ENCODE measurements at places on chromosomes 5 and 9. TPM values are rescaled to one million over a fixed set of nuclear protein-coding genes. Genes with fewer than 3 reads are reported as not detected.

The SNAPC4 gene
- 12.4 TPM for total RNA-seq

The FBXL7 gene
- total RNA-seq: 15.5 TPM

GRCh38 chr5:155983954-155984353, 343.0 kb upstream of the SGCD start:
- no peak overlapping the region for H3K27ac ChIP-seq
- H3K27me3 ChIP-seq: no peaks in the 10 kb centered on the region
- H3K4me1 ChIP-seq: no peaks in the 10 kb centered on the region
- no peaks in the 10 kb centered on the region for H3K36me3 ChIP-seq
- DNase-seq: no peak

- H3K27ac ChIP-seq: no peak overlapping the region
- peak; percentile 26 for DNase-seq
- H3K36me3 ChIP-seq: no peaks in the 10 kb centered on the region
- no peaks in the 10 kb centered on the region for H3K27me3 ChIP-seq
These were observed 84.0 kb upstream of the ARAP3 start for GRCh38 chr5:141765896-141766551.

The FAM78A gene
- total RNA-seq: 10.8 TPM

DNA sequence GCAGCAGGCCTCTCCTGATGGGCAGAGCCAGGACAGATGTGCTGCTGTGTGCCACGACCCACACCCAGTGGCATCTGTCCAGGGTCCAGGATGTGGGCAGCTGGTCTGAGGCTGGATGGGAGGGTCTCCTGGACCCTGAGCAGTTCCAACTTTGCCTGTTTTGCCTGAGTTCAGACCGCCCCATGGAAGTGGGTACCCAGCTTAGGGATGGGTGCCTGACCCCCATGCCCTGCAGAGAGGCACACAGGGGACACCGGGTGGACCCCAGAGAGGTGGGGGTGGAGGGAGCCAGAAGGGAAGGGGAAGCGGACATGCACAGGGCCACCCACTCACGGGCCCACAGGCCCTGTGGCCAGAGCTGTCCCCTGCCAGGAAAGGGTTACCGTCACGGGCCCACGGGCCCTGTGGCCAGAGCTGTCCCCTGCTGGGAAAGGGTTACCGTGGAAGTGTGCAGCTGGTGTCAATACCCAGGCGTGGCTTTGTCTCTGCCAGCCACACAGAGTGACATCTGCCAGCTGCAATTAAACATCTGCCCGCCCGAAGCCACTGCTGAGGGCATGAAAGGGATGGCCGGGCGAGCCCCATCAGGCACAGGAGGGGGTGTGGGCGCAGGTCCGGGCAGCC, 50.0 kb downstream of the NACC2 start:
- no peaks in the 10 kb centered on the region for H3K36me3 ChIP-seq
- H3K4me3 ChIP-seq: no peak overlapping the region
- H3K27me3 ChIP-seq: no peaks in the 10 kb centered on the region
- peak overlapping the region; percentile 23 for H3K27ac ChIP-seq
- no peak for DNase-seq
- H3K4me1 ChIP-seq: no peaks in the 10 kb centered on the region

The C9 gene
- total RNA-seq: not detected

The GABRP gene
- total RNA-seq: 0.89 TPM

The FAM81B gene
- 13.7 TPM for total RNA-seq

DNA sequence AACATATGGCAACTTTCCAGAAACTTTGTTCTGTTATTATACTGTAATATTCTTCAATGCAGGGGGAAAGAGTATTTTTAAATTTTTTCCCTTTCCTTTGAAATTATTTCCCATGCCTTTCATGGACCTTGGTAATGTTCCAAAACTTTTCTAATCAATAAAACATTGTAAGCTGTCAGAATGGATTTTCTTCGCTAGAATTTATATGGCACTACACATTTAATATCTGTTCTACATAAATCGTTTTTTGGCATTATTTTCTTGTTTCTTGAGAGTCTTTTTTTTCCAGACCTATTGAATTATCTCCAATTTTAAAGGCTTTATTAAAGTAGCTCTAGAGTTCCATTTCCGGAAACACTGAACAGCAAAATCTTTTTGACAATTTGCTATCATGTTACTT, 249.0 kb downstream of the TMEM167A start:
- peaks cover 9% of the 10 kb centered on the region for H3K4me1 ChIP-seq
- no peak overlapping the region for H3K4me3 ChIP-seq

The GAS1 gene
- 13.5 TPM for total RNA-seq

- no peak overlapping the region for H3K27ac ChIP-seq
- peak; percentile 14 for DNase-seq
- peaks cover 2% of the 10 kb centered on the region for H3K4me1 ChIP-seq
- H3K36me3 ChIP-seq: peaks cover 9% of the 10 kb centered on the region
- H3K27me3 ChIP-seq: no peaks in the 10 kb centered on the region
These were observed 144.3 kb upstream of the DHFR start for GRCh38 chr5:80799041-80799440.

DNA sequence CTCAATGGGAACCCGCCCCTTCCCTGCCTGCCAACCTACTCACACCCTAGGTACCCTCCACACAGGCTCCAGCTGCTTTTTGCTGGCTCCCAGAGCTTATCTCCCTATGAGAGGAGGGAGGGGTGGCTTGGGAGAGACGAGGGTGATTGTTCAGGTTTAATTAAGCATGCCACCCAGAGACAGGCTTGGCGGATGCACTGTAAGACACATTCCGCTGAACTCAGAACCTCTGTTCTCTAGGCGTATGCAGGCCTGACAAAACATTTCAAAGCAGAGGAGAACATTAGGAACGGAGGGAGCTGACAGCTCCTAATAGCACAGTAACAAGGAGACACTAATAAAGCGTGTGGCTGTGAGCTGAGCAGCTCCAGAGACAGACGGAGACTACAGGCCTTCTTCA, 80.1 kb downstream of the TRIM32 start:
- H3K27me3 ChIP-seq: no peaks in the 10 kb centered on the region
- H3K4me3 ChIP-seq: no peak overlapping the region
- no peaks in the 10 kb centered on the region for H3K4me1 ChIP-seq
- no peaks in the 10 kb centered on the region for H3K36me3 ChIP-seq
- H3K27ac ChIP-seq: no peak overlapping the region

DNA sequence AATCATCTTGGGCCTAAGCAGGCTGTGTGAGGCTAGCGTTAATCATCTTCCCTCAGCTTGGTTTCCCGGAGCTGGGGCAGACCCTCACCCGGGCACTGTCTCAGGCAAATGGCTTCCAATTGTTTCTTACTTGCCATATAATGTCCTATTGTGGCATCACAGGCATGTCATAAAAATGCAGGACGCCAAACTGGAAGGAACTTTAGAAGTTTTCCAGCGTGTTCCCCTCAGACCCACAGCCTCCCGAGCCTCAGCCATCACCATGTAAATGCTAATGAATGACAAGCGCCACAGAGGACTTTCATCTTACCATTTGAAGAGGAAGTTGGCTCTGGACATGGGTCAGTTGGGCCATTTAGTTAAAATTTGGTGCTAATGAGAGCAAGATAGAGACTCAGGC, 143.0 kb upstream of the IRX1 start:
- DNase-seq: no peak
- no peaks in the 10 kb centered on the region for H3K27me3 ChIP-seq
- H3K4me1 ChIP-seq: peaks cover 2% of the 10 kb centered on the region
- no peak overlapping the region for H3K4me3 ChIP-seq
- no peaks in the 10 kb centered on the region for H3K36me3 ChIP-seq

GRCh38 chr9:83355729-83356151, 182.5 kb downstream of the FRMD3 start:
- H3K36me3 ChIP-seq: no peaks in the 10 kb centered on the region
- H3K27ac ChIP-seq: no peak overlapping the region
- H3K27me3 ChIP-seq: no peaks in the 10 kb centered on the region
- H3K4me1 ChIP-seq: no peaks in the 10 kb centered on the region
- no peak overlapping the region for H3K4me3 ChIP-seq

GRCh38 chr9:135525241-135526088, 4.2 kb downstream of the LCN1 start:
- no peaks in the 10 kb centered on the region for H3K4me1 ChIP-seq
- H3K36me3 ChIP-seq: no peaks in the 10 kb centered on the region
- no peaks in the 10 kb centered on the region for H3K27me3 ChIP-seq
- no peak overlapping the region for H3K4me3 ChIP-seq
- no peak for DNase-seq
- no peak overlapping the region for H3K27ac ChIP-seq

DNA sequence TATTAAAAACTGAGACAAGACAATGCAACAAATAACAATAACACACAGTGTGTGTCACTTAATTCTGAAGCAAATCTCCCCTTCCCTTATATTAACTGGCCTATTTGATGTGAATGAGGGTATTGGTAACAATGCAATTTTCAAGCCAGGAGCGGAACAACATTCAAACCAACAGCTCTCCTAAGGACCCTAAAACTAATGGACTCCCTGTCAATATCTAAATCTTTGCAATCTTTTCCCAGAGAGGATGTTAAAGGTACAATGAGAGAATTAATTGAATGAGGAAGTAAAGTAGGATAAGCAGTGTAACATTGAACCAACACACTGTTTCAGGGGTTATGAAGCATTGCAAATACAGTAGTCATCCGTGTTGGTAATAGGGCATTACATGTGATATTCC, 311.7 kb downstream of the HTR1A start:
- no peak overlapping the region for H3K27ac ChIP-seq
- no peaks in the 10 kb centered on the region for H3K4me1 ChIP-seq
- no peak overlapping the region for H3K4me3 ChIP-seq
- no peak for DNase-seq
- no peaks in the 10 kb centered on the region for H3K27me3 ChIP-seq
- H3K36me3 ChIP-seq: no peaks in the 10 kb centered on the region

DNA sequence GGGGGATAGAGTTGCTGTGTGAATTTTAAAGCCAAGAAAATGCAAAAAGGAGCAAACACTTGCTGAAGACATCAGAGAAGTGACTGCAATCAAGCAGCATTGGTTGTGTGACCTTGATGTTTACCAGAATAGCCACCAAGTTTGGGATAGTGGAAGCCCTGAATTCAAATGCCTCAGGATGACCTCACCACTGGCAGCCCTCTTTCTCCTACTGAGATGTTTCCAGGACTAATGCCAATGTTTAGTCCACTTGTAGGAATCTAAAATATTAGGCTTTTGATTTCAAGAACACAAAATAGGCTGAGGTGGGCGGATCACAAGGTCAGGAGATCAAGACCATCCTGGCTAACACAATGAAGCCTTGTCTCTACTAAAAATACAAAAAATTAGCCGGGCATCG, 112.2 kb upstream of the NUDT12 start:
- no peak overlapping the region for H3K27ac ChIP-seq
- no peaks in the 10 kb centered on the region for H3K4me1 ChIP-seq
- H3K36me3 ChIP-seq: no peaks in the 10 kb centered on the region
- H3K4me3 ChIP-seq: no peak overlapping the region
- no peaks in the 10 kb centered on the region for H3K27me3 ChIP-seq

GRCh38 chr5:157266286-157267007, 524 bp downstream of the CYFIP2 start:
- peaks cover 3% of the 10 kb centered on the region for H3K27me3 ChIP-seq
- DNase-seq: peak; percentile 29
- H3K27ac ChIP-seq: peak overlapping the region; percentile 76
- H3K4me1 ChIP-seq: peaks cover 2% of the 10 kb centered on the region

GRCh38 chr9:69421908-69422801, 97.1 kb downstream of the ENTREP1 start:
- H3K27me3 ChIP-seq: no peaks in the 10 kb centered on the region
- H3K4me1 ChIP-seq: no peaks in the 10 kb centered on the region
- no peak overlapping the region for H3K27ac ChIP-seq
- no peaks in the 10 kb centered on the region for H3K36me3 ChIP-seq

DNA sequence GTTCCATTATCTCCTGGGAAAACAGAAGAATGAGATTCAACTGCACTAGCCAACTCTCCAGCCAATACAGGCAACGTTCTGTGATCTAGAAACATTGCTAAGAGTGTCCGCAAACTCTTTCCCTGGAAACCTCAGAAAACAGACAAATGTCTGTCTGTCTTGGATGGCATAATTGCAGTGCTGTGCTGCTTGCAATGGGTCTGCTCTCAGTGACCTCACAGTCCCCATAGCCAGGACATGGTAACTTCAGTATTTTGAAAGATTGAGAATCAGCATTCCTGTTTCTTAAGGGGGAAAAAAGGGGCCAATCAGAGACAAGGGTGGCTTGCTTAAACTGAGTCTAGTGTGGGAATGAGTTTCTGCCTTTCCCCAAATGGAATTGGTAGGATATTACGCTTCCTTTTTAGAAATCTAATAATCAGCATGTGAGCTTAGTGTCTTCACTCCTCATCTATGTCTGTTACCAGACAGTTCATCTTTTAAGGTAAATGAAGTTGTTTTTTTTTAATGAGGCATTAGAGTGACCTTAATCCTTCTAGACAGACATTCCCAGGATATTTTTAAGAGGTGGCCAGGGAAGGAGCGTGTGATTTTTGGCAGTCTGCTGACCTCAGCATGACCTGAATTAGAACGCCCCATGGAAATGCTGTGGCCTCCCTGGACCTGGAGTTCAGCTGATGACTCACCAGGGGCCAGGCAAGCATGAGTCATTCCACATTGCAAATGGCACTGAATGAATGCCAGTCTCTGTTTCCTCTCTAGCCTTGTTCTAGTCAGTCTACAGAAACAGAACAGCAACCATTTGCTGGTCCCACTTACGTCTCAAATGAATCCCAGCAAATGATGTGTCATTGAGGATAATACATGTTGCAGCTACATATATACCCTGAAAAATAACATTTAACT, 210.2 kb upstream of the ACTBL2 start:
- peaks cover 4% of the 10 kb centered on the region for H3K4me1 ChIP-seq
- H3K27ac ChIP-seq: peak overlapping the region; percentile 66
- no peaks in the 10 kb centered on the region for H3K36me3 ChIP-seq
- no peaks in the 10 kb centered on the region for H3K27me3 ChIP-seq
- DNase-seq: peak; percentile 74
- no peak overlapping the region for H3K4me3 ChIP-seq

GRCh38 chr5:138705007-138705406, 48.2 kb upstream of the CTNNA1 start:
- H3K27me3 ChIP-seq: no peaks in the 10 kb centered on the region
- no peaks in the 10 kb centered on the region for H3K4me1 ChIP-seq
- no peak overlapping the region for H3K27ac ChIP-seq
- no peak for DNase-seq
- H3K4me3 ChIP-seq: no peak overlapping the region
- no peaks in the 10 kb centered on the region for H3K36me3 ChIP-seq

DNA sequence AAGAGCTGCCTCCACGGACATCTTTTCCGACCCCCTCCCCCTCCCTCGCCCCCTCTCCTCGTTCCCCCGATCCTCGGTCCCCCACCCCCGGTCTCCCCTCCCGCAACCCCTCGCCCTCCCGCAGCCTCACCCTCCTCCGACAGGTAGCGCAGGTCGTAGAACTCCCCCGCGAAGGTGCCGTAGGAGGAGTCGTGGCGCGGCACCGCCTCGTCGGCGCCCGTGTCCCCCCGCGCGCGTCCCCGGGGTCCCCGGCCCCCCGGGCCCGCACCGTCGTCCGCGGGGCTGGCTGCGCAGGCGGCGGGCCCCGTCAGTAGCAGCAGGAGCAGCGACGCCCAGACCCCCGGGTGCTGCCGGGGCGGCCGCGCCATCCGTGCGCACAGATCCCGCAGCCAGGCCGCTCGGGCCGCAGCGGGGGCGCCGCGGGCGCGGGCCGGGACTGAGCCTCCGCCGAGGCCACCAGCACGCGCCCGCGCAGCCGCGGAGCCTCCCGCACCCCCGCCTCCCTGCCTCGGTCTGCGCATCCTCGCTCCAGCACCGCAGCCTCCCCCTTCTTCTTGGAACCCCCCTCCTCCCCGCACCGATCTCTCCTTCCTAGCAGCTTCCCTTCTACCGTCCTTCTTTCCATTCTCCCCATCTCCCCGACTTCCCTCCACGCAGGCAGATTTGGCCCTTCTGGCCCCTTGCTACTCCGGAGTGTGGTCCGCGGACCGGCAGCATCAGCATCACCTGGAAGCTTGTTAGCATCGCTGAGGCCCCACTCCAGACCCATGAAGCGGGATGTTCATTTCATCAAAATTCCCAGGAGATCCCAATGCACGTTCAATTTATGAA, at the start of gene FRRS1L:
Gene FRRS1L (minus strand): TSS at position 479 of the 831 bp plus-strand sequence. CDS start 111 bp downstream, at position 368.
- no peaks in the 10 kb centered on the region for H3K36me3 ChIP-seq
- H3K27me3 ChIP-seq: peaks cover 19% of the 10 kb centered on the region
- no peak within 1 kb of the TSS for H3K27ac ChIP-seq
- no peak within 1 kb of the TSS for H3K4me3 ChIP-seq
